Stimulated activated CD8-positive, alpha-beta memory T cell treated with anti-CD3 and anti-CD28 coated beads, Interleukin-15, amount 100 ng/mL, for 1 hour (primary cell): ENCODE measurements at places on chromosomes 16 and 17.

DNA sequence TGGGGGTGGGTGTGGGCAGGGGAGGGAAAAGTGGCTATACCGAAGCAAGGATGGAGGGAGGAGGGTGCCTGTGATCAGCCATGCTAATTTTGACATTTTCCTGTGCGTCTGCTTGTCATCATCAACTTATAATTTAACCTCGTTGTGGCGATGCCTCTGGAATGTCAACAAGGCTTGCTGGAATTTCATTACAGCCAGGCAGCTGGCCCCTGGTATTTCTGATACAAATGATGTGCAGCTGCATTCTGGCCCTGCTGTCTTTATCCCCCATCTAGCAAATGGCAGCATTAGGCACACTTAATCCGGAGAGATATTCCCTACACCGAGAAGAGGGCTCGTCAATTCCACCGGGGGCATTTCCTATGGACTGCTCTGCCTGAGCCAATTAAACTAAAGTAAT, 278.3 kb upstream of the CCL2 start:
- DNase-seq: no peak

GRCh38 chr17:77130525-77130924, 10.2 kb upstream of the SEC14L1 start:
- no peak for DNase-seq

DNA sequence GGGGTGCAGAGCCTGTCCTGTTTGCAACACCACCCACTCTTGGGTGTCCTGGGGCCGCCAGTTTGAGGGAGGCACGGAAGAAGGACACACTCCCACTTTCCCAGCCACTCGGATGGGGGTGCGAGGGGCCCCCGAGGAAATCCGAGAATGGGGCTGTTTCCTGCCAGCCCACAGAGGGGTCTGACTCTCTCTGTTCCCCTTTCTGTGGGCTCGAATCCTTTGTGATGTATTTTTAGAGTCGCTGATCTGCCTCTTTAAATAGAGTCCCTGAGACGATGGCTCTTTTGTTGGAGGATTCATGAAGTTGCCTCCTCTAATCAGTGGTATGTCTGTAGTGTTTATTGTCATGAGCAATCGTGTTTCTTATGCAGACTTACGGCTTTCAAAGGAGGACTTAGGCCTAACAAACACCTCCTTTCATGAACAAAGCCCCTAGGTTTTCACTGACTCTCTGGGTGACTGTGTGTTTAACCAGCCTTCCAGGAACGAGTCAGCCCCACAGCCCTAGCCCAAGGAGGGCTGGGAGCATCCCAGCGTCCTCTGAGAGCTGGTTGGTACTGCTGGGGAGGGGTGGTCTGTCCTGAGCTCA, 29.1 kb downstream of the CIBAR2 start:
- DNase-seq: no peak

DNA sequence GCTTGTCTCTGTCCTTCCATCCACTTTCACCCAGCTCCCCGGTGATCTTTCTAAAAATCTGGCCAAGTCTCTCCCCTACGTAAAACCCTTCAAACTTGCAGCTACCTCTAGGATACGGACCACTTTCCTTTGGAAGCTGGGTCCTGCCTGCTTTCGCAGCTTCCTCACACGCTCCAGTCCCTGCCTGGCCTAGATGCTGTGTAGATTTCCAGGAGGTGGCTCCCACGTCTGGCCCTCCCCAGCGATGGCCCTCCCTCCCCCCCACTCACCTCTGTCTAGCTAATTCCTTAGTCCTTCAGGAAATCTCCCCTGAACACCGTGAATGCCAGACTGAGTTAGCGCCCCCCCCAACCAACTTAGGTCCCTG, 579 bp upstream of the LRRC59 start:
- DNase-seq: no peak

GRCh38 chr17:61230972-61231820, 168.4 kb upstream of the TBX2 start:
- no peak for DNase-seq

GRCh38 chr16:60199150-60199549, 1465.0 kb upstream of the GOT2 start:
- no peak for DNase-seq

DNA sequence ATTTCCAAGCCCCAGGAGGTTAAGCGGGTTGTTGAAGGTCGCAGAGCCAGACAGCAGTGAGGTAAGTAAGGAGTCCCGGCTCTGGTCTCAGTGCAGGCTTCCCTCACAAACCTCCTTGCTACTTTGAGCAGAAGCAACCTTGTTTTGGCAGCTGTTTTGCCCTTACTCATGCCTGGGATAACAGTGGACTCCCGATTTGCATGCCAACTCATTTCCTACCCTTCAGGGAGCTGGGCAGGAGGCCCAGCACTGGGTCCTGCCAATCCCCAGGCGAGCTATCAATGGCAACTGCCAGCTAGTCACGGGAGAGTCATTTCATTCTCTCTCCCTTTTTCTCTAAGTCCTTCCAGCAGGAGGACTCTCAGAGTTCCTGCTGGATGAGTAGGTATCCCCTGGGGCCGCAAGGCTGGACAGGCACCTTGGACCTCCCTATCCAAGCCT, 72.0 kb upstream of the KSR1 start:
- DNase-seq: no peak

DNA sequence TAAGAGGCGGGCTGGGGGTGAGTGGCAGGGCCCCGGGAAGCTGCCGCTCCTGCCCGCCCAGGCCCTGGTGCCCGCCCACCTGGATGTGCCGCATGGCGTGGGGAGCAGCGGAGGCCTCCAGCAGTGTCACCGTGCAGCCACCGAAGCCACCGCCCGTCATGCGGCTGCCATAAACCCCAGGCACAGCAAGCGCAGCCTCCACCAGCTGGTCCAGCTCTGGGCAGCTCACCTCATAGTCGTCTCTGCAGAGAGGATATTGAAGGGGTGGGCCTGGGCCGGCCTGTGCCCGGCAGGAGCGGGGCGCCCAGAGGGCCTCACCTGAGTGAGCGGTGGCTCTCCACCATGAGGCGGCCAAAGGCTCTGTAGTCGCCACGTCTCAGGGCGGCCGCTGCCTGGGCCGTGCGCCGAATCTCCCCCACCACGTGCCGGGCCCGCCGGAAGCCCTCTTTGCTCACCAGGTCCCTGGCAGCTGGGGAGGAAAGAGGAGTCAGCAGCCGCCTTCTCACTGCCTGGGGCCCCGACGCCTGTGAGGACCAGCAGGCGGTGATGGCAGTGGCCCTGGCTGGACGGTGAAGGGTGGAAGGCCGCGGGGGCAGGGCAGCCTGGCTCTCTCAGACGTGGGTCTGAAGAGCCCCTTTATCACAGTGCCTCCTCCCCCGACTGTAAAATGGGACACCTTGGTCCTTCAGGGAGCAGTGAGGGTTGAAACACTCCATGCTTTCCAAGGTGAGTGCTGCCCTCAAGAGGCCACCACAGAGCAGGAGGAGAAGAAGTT, 6.7 kb downstream of the GALK1 start:
- no peak for DNase-seq

DNA sequence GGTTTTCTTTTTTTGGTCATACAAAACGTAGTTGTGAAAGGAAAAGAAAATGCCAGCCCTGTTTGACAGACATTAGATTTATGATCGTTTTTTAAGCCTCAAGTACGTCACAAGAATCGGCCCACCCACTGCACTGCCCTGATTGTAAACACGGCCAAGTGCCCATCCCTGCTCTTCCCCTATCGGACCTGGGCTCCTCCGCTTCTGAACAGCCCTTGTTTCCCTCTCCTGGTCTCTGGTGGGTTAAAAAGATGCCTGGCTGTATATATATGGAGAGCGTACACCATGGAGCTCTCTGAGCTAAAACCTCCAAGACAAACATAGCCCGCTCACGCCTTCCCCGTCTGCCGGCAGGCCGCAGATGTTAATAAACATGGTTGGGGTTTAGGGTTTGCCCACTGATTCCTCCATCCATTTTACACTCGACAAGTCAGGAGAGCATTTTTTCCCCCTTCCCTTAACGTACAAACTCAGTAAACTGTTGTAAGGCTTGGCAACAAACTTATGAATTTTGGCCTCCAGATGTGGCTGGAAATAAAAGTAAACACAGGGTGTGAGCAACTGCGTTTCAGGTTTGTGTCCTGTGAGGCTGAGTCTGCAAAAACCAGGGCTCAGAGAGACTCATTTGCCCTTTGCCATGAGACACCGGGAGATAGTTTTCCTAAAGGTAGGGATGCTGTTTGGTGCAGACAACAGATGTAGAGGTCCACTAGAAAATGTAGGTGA, 325.9 kb downstream of the SOX9 start:
- DNase-seq: no peak

DNA sequence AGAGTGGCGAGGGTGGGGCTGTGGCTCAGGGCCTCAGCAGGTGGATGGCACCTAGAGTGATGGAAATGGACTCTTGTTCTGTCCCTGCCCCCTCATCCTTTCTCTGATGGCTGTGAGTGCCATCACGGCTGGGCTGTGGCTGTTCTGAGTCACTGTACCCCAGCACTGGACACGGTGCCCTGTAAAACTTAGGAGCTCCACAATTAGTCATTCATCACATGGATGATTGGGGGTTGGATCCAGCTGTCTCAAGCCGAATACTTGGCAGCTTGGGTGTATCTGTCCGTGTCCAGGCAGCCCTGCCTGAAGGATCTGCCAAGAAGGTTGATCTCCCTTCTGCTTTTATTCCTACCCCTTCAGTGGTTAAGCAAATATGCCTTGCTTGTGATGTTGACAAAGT, 295.5 kb upstream of the EEF2KMT start:
- no peak for DNase-seq
